ENCODE measurements at places on chromosomes 13 and 19.
A peak's percentile ranks its signal among the peaks of the same experiment; 100 is the strongest.

GRCh38 chr13:97567510-97568243 is 133.7 kb downstream of the RAP2A start:
- DNase-seq, result peak; percentile 15

DNA sequence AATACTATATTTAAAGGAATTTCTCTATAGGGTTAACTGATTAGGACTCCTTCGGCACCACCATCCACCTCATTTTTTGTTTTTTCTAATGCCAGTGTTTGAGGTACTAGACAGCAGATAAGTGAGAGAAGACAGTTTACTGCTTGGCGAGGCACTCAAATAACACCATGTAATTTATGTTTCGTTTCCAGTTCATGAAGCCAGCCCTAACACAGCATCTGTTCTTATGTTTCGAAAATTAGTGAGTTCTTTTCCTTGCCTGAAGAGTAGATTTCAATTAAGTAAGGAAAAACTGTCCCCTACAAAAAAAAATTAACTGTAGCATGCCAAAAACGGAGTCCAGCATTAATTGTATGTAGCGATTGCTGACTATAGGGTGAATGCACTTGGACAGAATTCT is 409.1 kb downstream of the TBC1D4 start:
- DNase-seq, result no peak

- peak; percentile 85 for DNase-seq
These were observed 178.9 kb downstream of the COL4A1 start for GRCh38 chr13:110127986-110128511.

GRCh38 chr19:53102756-53103233 is 427 bp downstream of the ZNF160 start:
- peak; percentile 24 for DNase-seq

DNA sequence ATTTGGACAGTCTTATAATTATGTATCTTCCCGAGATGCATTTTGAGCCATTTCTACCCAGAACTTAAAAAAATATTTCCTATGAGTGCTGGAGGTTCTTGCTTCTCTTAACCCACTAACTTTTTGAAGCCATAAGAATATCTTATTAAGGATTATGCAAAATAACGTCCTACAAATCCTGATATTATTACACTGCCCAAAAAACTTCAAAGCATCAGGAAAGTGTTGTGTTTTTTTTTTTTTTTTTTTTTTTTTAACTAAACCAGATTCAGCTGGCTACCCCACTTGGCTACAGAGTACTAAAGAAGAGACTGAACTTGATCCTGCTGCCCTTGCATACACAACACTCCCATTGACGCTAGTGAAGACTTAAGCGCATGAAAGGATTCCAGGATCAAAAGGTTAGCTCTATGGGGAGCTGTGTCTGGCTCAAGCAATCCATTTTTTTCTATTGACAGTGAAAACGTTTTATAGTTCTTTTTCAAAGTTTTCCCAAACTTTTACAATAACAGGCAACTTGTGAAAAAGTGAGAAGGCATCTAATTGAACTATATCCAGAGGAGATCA is 141.4 kb downstream of the KCNRG start:
- no peak for DNase-seq

GRCh38 chr13:114130131-114130836 is 2.1 kb downstream of the RASA3 start:
- DNase-seq, result no peak

DNA sequence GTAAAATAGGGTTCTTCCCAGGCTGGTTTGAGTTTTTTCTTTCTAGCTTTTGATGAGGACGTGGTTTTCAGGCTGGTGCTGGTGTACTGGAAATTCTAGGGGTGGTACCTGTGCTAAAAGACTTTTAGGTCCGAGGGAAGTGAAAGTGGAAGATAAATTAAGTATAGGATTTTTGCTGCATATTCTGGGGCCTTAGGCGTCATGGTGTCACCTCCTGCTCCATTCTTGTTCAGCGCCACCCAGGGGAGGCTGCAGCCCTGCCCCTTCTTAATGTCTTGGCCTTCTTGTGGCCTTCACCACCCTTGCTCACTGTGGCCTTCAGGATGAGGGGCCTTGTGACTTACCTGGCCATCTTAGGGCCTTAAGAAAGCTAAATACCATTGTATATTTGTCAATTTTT is 12.4 kb downstream of the ZNF552 start:
- DNase-seq, result no peak

DNA sequence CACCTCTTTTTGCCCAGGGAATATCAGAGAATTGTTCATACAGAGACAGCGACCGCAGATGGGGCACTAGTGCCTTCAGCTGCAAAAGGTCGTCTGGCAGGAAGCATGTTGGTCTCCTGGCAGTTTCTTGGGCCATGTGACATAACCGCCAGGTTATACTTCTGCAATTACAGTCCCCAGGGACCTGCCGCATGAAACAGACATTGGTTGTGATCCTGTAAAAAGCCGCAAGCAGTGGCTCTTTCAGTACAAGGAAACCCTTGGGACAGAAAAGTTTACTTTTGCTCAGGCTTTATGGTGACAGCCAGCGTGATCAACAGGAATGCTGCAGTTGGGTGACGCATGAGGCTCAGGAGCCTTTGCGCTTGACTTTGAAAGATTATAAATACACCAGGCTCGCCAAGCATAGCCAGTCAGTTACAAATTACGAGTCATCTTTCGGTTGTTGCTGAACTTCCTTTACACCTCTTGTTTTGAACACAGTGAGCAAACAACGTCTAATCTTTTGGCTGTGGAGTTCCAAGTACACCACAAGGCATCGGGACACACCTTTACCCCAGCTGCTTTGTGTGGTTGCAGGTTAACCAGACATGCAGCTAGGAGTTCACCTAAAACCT is 50.5 kb upstream of the UBE2L5 start:
- DNase-seq, result peak; percentile 50

DNA sequence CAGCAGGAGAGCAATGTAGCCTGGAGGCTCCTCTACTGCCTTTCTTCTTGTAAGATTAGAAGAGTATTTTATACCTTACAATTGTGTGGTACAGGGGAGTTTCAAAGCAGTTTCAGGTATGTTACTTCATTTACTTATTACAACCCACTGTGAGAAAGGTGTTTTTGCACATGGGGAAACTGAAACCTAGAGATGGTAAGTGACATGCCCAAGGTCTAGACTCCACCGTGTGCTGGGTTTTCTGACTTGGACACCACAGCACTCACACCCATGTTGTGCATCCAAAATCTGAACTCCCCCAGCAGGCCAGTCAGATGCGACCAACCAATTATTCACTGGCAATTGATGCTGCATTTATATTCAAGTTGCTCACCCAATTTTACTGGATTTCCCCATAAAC is 22.8 kb downstream of the ERICH6B start:
- DNase-seq, result no peak

DNA sequence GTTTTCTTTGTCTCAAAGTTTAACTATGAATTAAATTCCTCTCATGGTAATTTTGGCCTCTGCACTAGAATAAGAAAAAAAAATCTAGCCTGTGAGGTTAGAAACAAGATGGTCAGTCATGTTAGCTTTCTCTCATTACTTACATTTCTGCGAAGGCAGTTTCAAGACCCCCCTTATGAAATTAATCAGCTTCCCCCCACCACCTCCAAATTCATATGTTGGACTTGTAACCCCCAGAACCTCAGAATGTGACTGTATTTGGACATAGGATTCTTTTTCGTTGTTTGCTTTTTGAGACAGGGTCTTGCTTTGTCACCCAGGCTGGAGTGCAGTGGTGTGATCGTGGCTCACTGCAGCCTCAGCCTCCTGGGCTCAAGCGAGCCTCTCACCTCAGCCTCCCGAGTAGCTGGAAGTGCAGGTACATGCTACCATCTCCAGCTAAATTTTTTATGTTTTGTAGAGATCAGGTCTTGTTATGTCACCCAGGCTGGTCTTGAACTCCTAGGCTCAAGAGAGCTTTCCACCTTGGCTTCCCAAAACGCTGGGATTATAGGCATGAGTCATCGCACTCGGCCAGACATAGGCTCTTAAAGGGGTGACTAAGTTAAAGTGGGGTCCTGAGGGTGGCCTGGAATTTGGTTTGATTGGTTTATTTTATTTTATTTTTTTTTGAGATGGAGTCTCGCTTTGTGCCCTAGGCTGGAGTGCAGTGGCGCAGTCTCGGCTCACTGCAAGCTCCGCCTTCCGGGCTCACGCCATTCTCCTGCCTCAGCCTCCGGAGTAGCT is 1.4 kb downstream of the PLA2G4C start:
- DNase-seq, result no peak

GRCh38 chr13:78497702-78498355 is 105.5 kb downstream of the POU4F1 start:
- no peak for DNase-seq

GRCh38 chr19:39157275-39157996 is 31.9 kb downstream of the PAK4 start:
- DNase-seq, result peak; percentile 8

- DNase-seq, result no peak
These were observed 555 bp downstream of the SAMD4B start for GRCh38 chr19:39342647-39343305.

GRCh38 chr19:49666120-49666444 is 349 bp downstream of the BCL2L12 start:
- DNase-seq, result peak; percentile 39

DNA sequence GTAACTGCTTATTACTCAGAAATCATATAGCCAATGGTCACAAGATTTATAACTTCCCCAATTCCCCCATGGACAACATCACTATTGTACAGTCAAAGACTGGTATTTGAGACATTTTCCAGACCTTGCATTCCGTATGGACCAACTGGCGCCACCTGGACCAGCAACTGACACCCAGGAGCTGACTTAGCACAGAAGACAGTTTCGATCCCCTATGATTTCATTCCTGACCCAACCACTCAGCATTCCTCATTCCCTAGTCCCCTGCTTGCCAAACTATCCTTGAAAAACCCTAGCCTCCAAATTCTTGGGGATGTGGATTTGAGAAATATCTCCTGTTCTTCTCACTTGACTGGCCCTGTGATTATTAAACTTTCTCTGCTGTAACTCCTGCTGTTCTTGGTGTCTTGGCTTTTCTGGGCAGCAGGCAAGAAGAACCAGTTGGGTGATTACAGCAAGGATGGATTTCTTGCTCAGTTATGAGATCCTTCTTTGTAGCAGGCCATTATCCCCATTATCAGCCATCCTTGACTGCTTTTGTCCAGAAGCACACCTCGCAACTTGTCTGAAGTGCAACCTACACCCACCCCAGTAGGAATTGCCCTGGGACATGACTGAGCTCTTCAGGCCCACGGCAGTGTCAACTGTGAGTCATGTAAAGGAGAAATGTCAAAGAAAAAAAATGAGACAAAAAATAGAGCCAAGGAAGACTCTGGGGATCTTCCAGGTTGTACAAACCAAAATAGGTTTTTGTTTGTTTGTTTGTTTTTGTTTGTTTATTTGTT is 13.7 kb upstream of the MAP3K10 start:
- DNase-seq, result no peak

GRCh38 chr19:11479090-11479897 is 1.6 kb downstream of the ELAVL3 start:
- no peak for DNase-seq

DNA sequence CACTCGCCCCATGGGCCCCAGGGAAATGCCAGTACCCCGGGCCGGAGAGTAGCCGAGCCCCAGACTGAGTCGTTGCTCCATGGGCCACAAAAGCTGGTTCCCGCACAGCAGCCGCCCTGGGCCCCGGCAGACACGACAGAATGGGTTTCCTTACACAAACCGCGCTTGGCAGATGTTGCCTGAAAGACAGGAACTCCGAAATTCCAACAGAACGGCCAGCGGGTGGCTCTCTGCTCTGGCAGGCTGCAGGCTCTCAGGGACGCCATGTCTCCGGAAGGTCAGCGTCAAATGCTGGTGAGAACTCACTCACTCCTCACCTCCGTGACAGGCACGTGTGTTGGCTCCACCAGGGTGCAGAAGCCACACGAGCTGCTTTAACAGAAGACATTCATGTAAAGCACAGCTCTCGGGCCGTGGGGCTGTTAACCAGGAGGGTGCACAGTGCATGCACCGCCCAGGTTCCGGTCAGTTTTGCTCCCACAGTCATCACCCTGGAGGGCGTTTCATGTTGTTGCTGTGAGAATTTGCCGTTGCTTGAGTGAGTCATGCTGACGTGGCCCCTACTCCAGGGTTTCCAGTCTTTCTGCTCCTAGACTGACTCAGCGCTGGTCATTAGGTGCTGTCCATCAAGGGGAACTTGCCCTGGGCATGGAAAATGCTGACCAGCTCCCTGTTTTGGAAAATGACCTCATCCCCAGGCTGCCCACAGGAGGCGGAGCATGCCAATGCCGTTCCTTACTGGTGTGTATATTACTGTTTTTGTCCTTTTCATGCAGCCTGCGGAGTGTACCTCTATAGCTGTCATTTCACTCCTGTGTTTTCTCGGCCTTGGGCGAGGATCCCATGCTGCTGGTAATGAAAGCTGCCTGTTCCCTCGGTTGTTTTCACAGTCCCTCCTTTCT is 44.8 kb downstream of the ANKRD10 start:
- DNase-seq, result peak; percentile 100

DNA sequence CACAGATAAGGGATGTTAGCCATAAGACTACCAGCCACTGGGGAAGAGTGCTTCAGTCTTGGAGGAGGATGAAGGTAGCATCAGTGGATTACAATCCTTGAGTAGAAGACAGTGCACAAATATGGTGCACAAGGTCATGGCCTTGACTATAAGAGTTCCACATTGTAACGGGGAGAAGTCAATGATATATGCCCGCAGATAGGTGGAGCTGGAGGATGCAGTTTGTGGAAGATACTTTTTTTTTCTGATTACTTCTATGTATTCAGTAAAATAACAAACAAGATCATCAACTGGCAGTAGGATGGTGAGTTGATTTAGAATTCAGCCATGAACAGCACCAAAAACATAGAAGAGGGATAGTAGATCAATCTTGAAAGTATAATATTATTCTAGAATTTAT is 926.8 kb upstream of the MIR17HG start:
- no peak for DNase-seq

DNA sequence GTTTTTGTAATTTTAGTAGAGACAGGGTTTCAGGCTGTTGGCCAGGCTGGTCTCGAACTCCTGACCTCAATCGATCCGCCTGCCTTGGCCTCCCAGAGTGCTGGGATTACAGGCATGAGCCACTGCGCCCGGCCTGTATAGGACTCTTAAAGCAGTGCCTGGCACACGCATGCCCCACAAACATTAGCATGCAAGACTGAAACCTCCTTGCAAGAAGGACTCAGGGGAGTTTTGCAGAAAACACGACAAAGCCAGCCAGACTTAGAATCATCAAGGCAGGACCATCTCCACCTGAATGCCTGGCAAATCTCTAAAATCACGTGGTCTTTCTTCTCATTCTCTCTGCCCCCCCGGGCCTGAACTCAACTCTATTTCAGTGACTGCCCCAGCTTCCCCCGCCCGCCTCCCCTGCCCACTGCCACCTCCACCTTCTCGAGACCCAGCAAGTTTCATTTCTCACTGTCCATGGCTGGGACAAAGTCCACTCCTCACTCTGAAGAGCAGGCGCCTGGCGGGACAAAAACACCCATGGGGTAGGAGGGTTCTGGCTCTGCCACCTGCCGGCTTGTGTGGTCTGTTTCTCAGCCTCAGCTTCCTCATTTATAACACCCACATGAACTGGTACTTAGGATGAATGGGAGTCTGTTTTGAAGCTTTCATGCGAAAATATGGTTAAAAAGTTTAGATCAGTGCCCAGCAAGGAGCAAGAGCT is 2.4 kb downstream of the TICAM1 start:
- DNase-seq, result no peak

- DNase-seq, result peak; percentile 98
These were observed 21.9 kb downstream of the ATP11A start for GRCh38 chr13:112711528-112712265.

All from fibroblast of lung (primary cell).